Activated T-helper 2 cell treated with anti-CD3 and anti-CD28 coated beads, Interferon-gamma antibody, Interleukin-2, Interleukin-4, amounts not matched to agents 10 μg/mL and 5 μg/mL and 100 μg/mL, durations not matched to agents 14 hours and 24 hours and 36 hours (primary cell): ENCODE measurements at places on chromosomes 12 and 14. TPM values are rescaled to one million over a fixed set of nuclear protein-coding genes. Genes with fewer than 3 reads are reported as not detected.

- peaks cover 36% of the 10 kb centered on the region for H3K27me3 ChIP-seq
- no peak overlapping the region for H3K4me3 ChIP-seq
- H3K4me1 ChIP-seq, result no peaks in the 10 kb centered on the region
- H3K27ac ChIP-seq, result no peak overlapping the region
- no peak for DNase-seq
These were observed 2.1 kb downstream of the KRT7 start for GRCh38 chr12:52235001-52235764.

DNA sequence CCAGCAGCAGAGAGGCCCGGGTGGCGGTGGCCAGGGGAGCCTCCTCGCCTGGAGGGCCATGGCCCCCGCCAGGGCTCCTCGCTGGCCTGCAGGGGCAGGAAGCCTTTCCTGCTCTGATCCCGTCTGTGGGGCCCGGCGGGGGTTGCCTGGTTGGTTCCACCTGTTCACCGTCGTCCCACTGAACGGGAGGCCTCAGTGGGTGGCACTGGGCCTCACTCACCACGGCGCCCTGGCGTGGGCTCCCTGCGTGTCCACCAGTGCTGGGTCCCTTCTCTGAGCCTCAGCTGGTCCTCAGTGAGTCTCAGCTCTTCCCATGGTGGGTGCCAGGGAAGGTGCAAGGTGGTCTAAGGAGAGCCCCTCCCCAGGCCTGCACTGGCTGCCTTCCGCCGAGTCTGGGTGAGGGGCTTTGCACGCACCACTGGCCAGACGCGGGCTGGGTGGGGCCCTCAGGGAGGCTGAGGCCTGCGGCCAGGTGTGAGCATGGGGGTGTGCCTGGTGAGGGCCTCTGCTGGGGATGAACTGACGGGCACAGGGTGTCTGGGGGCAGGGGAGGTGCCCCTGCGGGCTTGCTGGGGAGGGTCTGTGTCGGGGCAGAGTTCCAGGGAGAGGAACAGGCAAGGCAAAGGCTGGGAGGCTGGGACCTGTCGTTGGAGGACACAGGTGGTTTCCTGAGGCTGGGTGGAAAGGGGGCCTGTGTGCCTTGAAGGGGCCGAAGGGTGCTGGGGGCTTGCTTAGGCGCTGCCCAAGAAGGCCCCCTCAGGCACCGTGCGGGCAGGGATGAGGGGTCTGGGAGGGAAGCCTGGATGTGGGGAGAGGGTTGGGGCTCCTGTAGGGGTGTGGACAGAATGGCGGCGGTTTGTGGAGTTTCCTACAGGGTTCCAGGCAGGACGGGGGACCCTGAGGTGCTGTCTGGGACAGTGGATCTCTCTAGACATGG, 339.8 kb downstream of the TMEM121 start:
- peaks cover 25% of the 10 kb centered on the region for H3K4me1 ChIP-seq
- H3K4me3 ChIP-seq, result no peak overlapping the region
- H3K27me3 ChIP-seq, result peaks cover 26% of the 10 kb centered on the region
- no peaks in the 10 kb centered on the region for H3K36me3 ChIP-seq
- no peak for DNase-seq
- H3K27ac ChIP-seq, result no peak overlapping the region

GRCh38 chr14:99530407-99531155, 49.4 kb downstream of the CCNK start:
- no peaks in the 10 kb centered on the region for H3K36me3 ChIP-seq
- DNase-seq, result no peak
- no peaks in the 10 kb centered on the region for H3K4me1 ChIP-seq
- no peak overlapping the region for H3K4me3 ChIP-seq

DNA sequence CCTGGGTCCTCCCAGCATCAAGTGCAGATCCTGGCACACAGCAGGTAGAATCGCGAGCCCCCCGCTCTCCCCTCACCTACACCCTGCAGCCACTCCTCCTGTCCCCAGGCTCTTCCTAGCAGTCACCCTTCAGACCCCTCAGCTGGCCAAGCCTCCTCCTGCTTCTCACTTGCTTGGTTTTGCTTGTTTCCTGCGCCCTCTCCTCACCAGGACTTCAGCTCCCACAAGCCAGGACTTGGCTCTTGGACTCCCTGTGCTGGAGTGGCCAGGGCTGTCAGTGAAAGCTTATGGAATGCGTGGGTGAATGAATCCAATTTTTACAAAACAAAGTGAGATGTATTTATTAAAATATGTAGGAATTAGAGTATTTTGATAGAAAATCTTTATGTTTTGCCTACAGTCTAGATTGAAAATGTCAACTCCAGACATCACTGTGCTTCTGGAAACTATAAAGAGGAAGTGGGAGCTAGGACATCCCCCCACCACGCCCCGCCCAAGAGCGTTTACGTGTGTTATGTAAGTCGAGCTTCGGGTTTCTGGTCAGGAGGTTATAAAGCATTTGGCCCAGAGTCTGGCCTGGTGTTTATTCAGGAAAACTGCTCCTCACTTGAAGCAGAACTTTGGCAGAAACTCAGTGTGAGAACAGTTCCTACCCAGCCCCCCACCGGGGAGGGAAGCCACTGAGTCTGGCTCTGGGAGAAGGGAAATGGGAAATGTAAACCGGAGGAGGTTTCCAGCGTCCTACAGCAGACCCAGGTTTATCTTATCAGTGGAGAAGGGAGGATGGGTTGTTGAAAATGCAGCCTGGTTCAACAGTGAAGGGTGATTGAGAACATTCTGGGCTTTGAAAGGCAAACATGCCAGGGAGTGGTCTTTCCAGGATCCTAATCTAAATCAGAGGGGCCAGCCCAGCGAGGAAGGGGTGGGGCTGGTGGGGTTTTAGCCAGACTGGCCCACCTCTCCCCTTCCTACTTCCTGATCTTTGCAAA, 8.8 kb downstream of the ALDH2 start:
- H3K27ac ChIP-seq, result no peak overlapping the region
- DNase-seq, result no peak
- H3K27me3 ChIP-seq, result peaks cover 4% of the 10 kb centered on the region
- H3K36me3 ChIP-seq, result no peaks in the 10 kb centered on the region

MIP gene
- not detected in 2 replicates for total RNA-seq
